ENCODE measurements at places on chromosomes 7 and 10. TPM values are rescaled to one million over a fixed set of nuclear protein-coding genes. Genes with fewer than 3 reads are reported as not detected.

DNA sequence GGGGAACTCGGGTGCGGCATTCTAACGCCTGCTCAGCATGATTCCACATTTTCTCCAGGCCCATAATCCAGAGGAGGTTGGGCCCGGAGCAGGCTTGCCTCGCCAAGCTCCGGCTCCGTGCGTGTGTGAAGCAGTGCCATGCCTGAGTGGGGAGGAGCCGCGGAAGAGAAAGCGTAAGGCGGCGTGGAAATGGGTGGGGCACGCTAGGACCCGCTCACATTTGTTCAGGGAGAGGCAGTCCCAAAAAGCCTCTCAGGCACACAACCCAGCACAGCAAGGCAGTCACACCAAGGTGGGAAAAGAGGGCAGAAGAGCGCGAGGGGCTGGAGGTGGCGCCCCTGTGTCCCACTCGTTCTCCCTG is 695 bp upstream of the VDAC2 start:
- peak; percentile 85 for DNase-seq

DNA sequence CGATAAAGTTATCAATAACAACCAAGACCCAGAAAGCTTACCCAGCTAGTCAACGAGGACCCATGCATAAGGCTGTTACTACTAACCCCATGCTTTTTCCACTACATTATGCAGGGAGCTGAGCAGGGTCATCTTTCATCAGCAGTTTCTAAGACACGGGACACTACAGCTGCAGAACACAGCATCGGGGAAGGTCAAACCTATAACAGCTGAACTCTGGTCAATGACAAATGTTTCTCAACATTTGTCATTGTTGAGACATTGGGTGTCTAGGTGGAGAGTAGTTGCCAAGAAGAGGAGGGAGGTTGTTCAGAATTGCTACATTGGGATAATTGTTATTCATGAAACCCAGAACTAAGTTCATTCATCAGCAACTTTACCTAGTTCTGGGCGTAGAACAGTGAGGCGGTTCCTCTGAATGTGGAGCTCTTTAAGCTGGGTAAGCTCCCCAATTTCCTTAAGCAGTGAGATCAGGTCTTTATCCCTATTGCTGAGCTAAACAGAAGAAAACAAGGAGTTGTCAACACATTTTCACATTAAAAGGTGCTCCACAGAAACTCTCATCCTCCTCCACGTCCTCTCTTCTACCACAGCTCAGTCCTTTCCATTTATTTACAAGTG is 105.6 kb downstream of the ZNF22 start:
- DNase-seq = no peak

GRCh38 chr10:101233863-101234262 is 4.6 kb upstream of the LBX1 start:
- no peak for DNase-seq

DNA sequence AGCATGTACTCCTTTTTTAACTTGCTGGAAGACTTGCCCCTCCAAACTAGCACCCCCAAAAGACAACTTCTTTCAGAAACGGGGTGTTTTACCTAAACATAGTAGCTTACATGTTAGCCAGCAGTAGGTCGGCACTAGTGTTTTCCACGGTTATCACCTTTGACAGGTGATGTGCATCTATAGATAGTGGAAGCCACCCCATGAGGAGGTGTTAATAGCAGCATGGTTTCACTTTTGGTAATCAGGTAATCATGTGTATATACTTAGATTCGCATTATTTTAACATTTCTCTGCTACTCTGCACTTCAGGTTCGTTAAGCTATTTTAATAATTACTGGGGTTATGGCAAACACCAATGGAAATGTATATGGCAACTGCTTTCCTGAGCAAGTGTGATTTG is 17.6 kb downstream of the SRI start:
- no peak for DNase-seq

- no peak for DNase-seq
Observed at GRCh38 chr7:155791214-155791737, 21.0 kb downstream of the SHH start.

DNA sequence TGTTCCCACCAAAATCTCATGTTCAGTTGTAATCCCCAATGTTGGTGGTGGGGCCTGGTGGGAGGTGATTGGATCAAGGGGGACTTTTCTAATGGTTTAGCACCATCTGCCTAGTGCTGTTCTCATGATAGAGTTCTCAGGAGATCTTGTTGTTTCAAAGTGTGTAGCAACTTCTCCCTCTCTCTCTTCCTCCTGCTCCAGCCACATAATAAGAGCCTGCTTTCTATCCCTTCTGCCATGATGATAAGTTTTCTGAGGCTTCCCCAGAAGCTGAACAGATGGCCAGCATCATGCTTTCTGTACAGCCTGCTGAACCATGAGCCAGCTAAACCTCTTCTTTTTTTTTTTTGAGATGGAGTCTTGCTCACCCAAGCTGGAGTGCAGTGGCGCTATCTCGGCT is 910.6 kb downstream of the KCNMA1 start:
- DNase-seq = no peak

DNA sequence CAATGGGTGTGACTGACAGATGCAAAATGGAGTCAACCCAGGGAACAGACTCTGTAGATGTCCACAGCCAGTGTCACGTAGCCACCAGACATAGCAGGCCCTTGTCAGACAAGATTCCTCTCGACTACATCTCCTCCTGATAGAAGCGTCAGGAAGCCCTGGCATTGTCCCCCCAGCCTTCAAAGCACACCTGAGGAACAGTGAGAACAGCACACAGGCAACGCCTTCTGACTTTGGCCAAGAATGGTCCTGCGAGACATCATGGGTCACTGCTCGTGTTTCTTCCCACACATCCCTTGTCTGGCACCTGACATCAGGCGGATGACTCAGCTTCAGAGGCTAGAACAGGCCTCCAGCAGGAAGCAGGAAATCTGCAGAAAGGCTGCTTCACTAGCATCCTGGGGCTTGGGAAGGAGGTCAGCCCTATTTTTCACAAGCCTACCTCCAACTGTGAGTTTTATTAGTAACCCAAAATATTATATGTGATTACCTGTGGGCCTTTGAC is 52.8 kb upstream of the GPR26 start:
- DNase-seq = no peak

GRCh38 chr7:147145194-147145593 is 1028.6 kb downstream of the CNTNAP2 start:
- no peak for DNase-seq

DNA sequence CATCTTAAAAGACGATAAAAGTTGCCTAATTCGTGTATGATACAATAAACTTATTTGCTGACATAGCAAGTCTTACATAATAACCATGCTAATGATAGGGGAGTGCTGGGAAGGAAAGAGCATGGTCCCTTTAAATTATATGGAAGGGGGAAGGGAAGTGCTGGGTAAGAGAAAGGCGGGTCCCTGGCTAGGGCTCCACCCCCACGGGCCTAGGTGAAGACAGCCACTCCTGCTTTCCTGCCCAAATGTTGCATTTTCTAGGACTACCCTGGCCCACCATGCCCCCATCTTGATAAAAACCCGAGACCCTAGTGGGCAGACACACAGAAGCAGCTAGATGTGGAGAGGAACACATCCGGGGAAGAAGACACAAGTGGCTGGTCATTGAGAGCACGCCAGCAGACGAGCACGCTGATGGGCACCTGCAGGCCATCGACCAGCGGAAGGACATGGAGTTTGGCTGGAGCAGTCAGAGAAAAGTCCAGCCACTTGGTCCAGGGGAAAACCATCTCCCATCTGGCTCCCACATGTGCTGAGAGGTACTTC is 328.7 kb downstream of the ARL4A start:
- no peak for DNase-seq

GRCh38 chr10:12097791-12098190 is 29.0 kb downstream of the DHTKD1 start:
- DNase-seq = peak; percentile 25

DNA sequence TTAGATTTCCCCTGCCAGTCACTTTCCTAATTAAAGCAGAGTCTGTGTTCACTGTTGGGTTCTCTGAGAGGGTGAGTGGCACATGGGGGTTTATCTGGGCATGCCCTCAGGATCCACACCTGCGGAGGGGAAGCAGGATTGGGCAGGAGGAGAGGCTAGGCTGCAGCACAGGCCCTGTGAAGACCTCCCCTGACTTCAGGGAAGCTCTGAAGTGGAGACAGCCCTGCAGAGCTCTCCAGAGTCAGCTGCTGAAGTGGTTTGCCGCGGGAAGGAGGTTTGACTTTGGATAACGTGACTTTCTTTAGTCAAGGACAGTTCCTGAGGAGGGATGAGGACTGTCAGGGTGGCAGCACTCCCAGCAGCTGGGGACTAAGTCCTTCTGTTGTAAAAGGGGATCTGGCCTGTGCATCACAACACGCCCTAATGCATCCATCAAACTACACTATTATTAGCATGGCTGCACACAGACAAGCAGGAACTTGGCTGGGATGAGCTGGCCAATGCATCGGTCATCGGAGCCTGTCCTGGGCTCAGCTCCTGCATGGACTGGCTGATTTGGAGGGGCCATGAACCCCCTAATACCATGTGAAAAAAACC is 50.9 kb upstream of the LEP start:
- no peak for DNase-seq

GRCh38 chr10:91167406-91167805 is 53.1 kb upstream of the PCGF5 start:
- DNase-seq = no peak

DNA sequence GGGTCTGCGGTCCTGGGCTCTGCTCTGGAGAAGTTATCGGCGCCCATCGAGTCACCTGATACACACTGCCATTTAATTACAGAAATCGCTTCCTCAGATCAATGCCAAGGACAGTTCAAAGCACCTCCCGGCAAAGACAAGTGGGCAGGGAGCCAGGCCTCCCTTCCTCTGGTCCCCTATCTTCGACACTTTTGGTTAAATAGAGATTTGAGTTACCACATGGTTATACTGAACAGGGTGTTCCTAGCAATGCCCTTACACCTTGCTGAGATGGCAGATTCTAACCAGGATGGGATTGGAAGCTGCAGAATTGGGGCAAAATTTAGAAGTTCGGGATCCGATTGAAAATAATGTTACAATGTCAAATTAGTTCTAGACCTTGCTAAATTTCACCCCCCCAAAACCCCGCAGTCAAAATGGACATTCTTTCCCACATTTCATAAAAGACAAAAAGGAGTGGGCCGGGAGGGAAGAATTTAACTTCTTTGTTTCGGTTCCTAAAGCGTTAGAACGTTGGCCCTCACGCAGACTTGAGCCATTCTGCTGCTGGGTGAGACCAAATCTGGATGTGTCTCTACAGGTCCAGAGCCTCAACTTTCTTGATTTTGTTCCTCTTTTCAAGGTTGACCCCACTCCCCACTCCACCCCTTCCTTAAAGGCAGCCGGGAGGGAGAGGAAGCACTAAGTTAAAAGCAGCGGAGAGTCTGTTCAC is 2.2 kb upstream of the DLX5 start:
- no peak for DNase-seq

DNA sequence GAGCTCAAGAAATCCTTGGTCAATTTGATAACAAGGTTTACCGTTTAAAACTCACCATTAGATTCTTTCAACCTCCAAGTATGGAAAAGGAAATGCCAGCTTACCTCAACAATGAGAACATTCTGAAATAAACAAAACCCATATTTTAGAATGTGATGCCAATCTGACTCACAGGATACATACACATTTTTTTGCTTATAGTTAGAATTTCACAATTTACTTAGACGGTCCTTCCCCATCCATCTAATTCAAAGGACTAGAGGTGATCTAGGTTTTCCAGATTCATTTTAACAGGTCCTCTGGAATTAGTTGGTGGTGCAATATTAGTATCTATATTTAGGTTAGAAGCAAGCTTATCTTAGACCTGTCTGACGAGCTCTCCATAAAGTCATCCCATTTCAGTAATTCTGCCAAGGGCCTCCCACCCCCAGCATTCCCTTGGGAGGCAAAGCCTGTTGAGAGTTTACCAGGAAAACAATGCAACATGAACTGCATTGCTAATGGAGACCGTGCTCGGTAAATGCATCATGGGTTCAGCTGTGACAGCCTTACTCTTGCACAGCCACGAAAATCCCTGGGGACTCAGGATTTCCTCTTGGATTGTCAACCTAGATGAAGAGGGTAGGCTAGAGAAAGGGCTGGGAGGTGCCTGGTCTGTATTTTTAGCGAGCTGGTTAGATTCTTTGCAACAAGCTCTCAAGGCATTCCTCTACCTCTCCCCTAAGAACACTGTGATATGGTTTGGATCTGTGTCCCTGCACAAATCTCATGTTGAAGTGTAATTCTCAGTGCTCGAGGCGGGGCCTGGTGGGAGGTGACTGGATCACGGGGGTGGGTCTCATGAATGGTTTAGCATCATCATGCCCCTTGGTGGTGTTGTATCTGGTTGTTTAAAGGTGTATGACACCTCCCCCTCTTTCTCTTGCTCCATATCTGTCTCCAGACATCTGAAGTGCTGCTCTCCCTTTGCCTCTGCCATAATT is 93.8 kb downstream of the PRTFDC1 start:
- DNase-seq = no peak

The OR9A2 gene
- total RNA-seq = not detected

The FAM20C gene
- total RNA-seq = 42.5 TPM

The ATOH7 gene
- total RNA-seq = not detected

The PNLIPRP2 gene
- total RNA-seq = 21.1 TPM

The LHFPL3 gene
- total RNA-seq = not detected

The LIPJ gene
- total RNA-seq = not detected

The EPO gene
- total RNA-seq = 1.3 TPM

The PNPLA8 gene
- total RNA-seq = 48.3 TPM

The HKDC1 gene
- 27.7 TPM for total RNA-seq

Measured in hepatocyte (in vitro differentiated cells).